ENCODE measurements at places on chromosomes 5 and 9. TPM values are rescaled to one million over a fixed set of nuclear protein-coding genes. Genes with fewer than 3 reads are reported as not detected.

Gene PCDHGA6
- total RNA-seq = 3.0 TPM

Gene IRX4
- total RNA-seq = not detected

Gene GRIA1
- total RNA-seq = 1.7 TPM

Gene ANKRD34B
- total RNA-seq = not detected

Gene SNCAIP
- 11.5 TPM for total RNA-seq

Gene DIRAS2
- not detected for total RNA-seq

Gene HEXB
- 94.2 TPM for total RNA-seq

Gene GOLPH3
- 80.9 TPM for total RNA-seq

Gene BNIP1
- total RNA-seq = 9.5 TPM

Gene TMEM174
- not detected for total RNA-seq

Gene BTNL8
- total RNA-seq = 8.8 TPM
